ENCODE measurements at places on chromosomes 16 and 17. TPM values are rescaled to one million over a fixed set of nuclear protein-coding genes. Genes with fewer than 3 reads are reported as not detected.

GRCh38 chr17:81608082-81608481 is 28.8 kb downstream of the NPLOC4 start:
- no peak for DNase-seq
- peak overlapping the region; percentile 64 for H3K27ac ChIP-seq
- no peak overlapping the region for H3K4me3 ChIP-seq
- H3K4me1 ChIP-seq, result peaks cover 16% of the 10 kb centered on the region

Gene PNPO
- total RNA-seq, result 31.5 TPM

GRCh38 chr16:70730031-70730430 is 44.2 kb upstream of the MTSS2 start:
- H3K4me1 ChIP-seq, result peaks cover 4% of the 10 kb centered on the region
- H3K27me3 ChIP-seq, result no peaks in the 10 kb centered on the region
- DNase-seq, result no peak

DNA sequence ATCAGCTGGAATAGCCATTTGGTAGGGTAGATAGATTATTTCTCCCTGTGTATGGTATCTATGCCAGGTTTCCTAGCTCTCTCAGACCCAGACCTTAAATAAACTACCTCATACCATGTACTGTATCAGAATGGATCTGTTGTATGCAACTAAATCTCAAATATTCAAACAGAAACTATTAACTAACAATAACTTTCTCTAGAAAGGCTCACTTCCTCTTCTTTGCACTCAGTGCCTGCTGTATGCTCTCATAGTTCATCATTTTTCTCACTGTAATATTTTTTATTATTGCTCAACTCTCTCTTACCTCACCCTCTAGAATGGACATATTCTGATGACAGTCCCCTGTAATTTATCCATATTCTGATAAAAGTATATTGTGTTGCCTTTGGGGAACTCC is 182.4 kb downstream of the TOX3 start:
- no peaks in the 10 kb centered on the region for H3K36me3 ChIP-seq
- H3K27ac ChIP-seq, result no peak overlapping the region
- H3K4me3 ChIP-seq, result no peak overlapping the region
- H3K4me1 ChIP-seq, result no peaks in the 10 kb centered on the region

DNA sequence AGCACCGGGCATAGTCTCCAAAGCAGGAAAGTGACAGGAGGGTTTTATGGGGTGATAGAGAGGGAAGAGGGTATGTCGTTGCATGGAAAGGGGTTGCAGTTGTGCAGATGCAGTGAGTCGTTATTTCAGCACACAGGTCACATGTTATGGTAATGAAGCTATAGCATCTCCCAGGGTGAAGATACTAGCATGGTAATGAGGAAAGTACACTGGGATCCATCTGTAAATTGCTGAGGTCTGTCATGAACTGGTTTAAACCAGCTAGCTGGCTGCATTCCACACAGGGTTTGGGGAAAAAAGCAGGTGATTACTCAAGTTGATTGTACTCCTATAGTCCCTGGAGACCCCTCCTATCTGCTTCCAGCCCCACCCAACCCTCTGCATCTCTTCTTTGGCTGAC is 11.7 kb downstream of the COX11 start:
- peaks cover 27% of the 10 kb centered on the region for H3K36me3 ChIP-seq
- H3K27ac ChIP-seq, result no peak overlapping the region
- H3K27me3 ChIP-seq, result no peaks in the 10 kb centered on the region

GRCh38 chr17:81952792-81953228 is 5.8 kb upstream of the MYADML2 start:
- no peak overlapping the region for H3K4me3 ChIP-seq
- no peak overlapping the region for H3K27ac ChIP-seq
- peak; percentile 48 for DNase-seq
- no peaks in the 10 kb centered on the region for H3K36me3 ChIP-seq
- no peaks in the 10 kb centered on the region for H3K4me1 ChIP-seq
- H3K27me3 ChIP-seq, result no peaks in the 10 kb centered on the region

- H3K4me3 ChIP-seq, result no peak overlapping the region
- no peaks in the 10 kb centered on the region for H3K27me3 ChIP-seq
These were observed 172.5 kb downstream of the COPRS start for GRCh38 chr17:31686495-31686894.

DNA sequence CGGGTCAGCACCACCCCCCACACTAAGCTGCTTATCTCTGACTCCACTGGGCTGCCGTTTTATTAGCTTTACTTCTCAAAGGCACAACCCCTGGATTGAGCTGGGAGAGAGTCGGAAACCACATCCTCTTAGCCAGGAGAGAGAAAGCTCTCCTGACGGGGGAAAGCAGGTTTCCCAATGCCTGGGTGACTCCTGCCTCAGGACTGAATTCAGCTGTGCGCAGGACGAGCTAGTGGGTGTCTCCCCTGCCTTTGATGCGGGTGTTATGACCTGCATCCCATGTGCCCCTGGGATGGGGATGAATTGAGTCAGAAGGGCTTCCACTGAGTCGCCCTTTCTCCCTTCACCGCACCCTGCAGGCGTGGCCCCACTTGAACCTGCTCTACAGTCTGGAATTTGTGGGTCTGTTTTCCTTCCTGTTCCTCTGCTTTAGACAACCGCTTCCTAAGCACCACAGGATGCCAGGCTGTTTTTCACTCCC is 819.2 kb upstream of the EEF2KMT start:
- no peaks in the 10 kb centered on the region for H3K27me3 ChIP-seq
- H3K27ac ChIP-seq, result no peak overlapping the region
- DNase-seq, result no peak
- H3K4me1 ChIP-seq, result no peaks in the 10 kb centered on the region

DNA sequence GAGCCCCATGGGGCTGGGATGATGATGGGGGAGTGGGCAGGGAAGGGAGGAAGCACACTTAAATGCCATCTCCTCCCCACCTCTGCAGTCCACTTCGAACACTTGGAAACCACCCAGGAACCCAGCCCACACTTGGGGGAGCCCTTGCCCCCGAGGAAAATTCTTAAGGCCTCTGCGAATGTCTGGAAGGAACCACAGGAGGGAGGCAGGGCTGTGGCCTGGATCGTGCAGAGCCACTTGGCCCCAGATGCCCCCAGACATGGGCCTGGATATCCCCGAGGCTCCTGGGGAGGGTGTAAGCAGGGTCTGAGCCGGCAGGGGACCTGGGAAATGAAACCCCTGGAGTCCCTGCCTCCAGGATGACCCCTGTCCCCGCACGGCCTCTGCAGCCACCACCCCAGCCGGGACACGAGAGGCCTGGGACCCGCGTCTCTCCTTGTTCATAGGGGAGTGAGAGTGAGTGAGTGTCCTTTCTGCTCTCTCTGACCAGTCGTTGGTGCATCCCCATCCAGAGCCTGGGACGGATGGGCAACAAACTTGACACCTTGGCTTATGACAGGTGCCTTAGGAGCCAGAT is 11.8 kb upstream of the MTSS2 start:
- no peak overlapping the region for H3K4me3 ChIP-seq
- no peak overlapping the region for H3K27ac ChIP-seq
- H3K36me3 ChIP-seq, result peaks cover 4% of the 10 kb centered on the region
- H3K27me3 ChIP-seq, result no peaks in the 10 kb centered on the region

GRCh38 chr17:49502254-49502653 is 7.2 kb downstream of the NGFR start:
- H3K4me3 ChIP-seq, result no peak overlapping the region
- H3K36me3 ChIP-seq, result no peaks in the 10 kb centered on the region
- DNase-seq, result no peak
- H3K4me1 ChIP-seq, result peaks cover 2% of the 10 kb centered on the region

DNA sequence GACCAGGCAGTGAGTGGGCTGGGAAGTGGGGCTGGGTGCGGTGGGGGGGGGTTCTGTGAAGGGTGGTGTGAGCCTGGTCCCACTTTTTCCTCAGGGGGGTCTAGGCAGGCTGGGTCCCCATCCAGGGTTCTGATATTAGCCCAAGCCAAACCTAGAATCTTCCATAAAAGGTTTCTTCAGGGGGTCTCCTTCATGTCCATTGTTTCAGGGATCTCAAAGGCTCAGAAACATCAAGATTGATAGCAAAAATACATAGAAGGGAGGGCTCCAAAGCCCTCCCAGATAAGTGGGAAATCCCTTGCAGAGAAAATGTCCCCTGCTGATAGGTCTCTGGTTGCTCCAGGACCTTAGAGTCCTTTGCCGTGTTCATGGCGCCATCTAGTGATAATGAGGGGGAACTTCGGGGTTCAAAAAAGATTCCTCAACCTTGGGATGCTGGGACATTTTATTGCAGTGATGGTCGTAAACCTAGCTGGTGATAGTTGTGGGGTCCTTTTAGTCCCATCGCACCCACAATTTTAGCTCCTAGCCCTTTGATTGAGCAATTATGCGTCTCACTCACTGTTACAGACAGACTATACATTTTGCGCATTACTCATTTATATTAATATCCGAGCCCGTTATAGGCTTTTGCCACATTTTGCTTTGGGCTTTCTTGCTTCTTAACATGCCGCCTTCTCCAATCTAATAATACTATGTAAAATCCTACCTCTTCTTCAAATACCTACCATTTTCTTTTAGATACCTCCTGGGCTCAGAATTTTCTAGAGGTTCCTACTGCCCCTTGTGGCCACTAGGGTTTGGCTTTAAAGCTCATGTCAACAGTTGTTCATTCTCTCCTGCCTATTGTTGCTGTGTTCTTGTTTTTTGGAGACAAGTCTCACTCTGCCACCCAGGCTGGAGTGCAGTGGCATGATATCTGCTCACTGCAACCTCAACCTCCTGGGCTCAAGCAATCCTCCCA is 35.1 kb downstream of the IGF2BP1 start:
- H3K4me3 ChIP-seq, result peak overlapping the region; percentile 27
- H3K27ac ChIP-seq, result no peak overlapping the region
- peak; percentile 95 for DNase-seq
- no peaks in the 10 kb centered on the region for H3K36me3 ChIP-seq

Gene CRYM
- 4.1 TPM for total RNA-seq

Gene PRSS8
- not detected for total RNA-seq

GRCh38 chr17:70955441-70955840 is 786.1 kb downstream of the KCNJ2 start:
- H3K27ac ChIP-seq, result no peak overlapping the region
- no peak for DNase-seq
- H3K4me3 ChIP-seq, result no peak overlapping the region
- H3K4me1 ChIP-seq, result no peaks in the 10 kb centered on the region

Gene TPSAB1
- not detected for total RNA-seq

DNA sequence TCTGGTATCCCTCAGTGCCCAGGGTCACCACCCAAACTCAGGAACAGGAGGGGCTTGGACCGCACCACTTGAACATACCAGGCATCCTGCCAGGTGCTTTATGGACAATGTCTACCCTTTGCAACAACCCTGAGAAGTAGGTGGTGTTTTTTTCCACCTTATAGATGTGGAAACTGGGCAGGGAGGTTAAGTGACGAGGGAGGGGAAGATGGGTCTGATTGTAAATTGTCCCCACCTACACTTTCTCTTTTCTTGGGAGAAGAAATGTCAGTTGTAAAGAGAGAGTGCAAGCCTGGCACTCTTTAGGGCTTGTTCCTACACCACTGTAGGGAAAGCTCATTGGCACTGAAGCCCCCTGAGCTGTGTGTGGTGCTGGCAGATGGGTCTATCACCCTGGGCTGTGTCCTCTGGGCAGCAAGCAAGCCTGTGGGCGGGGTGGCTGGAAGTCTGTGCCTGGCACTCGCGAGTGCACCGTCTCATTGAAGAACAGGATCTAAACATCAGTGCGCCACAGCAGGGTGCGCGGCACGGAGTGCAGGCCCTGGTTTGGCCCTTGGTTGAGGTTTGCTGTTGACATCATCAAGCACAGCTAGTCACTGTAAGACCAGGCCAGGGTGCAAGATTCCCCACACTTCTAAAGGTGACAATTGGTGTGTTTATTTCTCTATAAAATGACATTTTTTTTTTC is 15.1 kb downstream of the NOD2 start:
- no peak for DNase-seq
- no peaks in the 10 kb centered on the region for H3K36me3 ChIP-seq
- H3K4me1 ChIP-seq, result no peaks in the 10 kb centered on the region
- no peak overlapping the region for H3K4me3 ChIP-seq
- peaks cover 3% of the 10 kb centered on the region for H3K27me3 ChIP-seq
- no peak overlapping the region for H3K27ac ChIP-seq

DNA sequence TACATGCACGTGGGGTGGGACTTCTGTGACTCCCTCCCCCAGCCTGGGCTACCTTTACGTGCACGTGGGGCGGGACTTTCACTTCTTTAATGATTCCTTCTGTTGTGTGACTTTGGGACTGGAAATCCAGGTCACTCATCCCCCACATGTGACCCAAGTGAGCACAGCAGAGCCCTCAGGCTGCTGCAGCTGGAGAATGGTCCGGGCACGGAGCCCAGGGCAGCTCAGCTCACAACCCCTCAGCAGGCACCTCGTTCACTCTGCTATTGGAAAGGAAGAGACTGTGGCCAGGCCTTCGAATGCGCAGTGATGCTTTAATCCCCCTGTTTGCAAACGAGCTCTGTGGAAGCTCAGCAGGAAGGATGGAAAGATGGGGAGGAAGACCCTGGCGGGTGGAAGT is 14.7 kb downstream of the DBNDD1 start:
- no peaks in the 10 kb centered on the region for H3K27me3 ChIP-seq
- no peaks in the 10 kb centered on the region for H3K36me3 ChIP-seq
- H3K4me1 ChIP-seq, result no peaks in the 10 kb centered on the region
- DNase-seq, result no peak
- no peak overlapping the region for H3K27ac ChIP-seq
- H3K4me3 ChIP-seq, result no peak overlapping the region

Gene SNAI3
- total RNA-seq, result not detected

Gene ARSG
- total RNA-seq, result 7.6 TPM

Gene KRTAP4-9
- not detected for total RNA-seq

Gene CTF1
- total RNA-seq, result 2.9 TPM

DNA sequence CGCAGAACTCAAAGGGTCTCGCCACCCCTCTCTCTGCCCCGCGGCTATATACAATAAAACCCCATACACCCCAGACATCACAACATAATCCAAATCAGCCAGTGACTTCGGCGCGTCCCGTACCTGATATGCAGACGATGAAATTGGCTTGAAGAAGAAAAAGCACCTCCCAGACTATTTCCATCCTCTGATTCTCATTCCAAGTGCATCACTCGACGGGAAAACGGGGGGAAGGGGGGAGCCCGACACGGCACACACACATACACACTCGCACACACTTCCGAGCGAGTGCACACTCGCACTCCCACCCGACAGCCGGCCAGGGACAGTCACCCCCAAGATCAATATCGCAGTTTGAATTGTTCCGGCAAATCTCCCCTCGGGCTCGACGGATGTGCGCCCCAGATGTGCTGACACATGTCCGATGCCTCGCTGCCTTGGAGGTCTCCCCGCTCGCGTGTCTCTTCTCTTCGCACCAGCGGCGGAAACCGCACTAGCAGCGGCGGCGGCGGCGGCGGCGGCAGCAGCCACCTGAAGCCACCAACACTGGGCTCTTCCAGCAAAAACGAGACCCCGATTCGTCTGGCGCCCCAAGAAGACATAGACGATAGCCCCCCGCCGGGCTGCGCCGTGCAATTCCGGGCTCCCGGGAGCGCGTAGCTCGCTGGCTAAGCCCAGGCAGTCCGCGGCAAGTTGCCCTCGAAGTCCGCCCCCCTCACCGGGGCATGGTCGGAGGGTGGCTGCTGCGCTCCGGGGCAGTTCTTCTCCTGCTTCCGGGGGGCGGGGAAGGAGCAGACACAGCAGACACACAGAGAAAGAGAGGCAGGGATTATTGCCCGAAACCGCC is 688 bp downstream of the CA10 start:
- H3K27me3 ChIP-seq, result peaks cover 6% of the 10 kb centered on the region
- H3K4me3 ChIP-seq, result no peak overlapping the region
- H3K4me1 ChIP-seq, result no peaks in the 10 kb centered on the region
- DNase-seq, result no peak

Gene TLCD1
- total RNA-seq, result 4.0 TPM

Gene RGS11
- 0.59 TPM for total RNA-seq

GRCh38 chr17:559551-560431 is 154.8 kb downstream of the VPS53 start:
- peaks cover 15% of the 10 kb centered on the region for H3K36me3 ChIP-seq
- no peaks in the 10 kb centered on the region for H3K27me3 ChIP-seq
- H3K27ac ChIP-seq, result peak overlapping the region; percentile 94
- peaks cover 36% of the 10 kb centered on the region for H3K4me1 ChIP-seq
- peak overlapping the region; percentile 2 for H3K4me3 ChIP-seq

Gene HSD17B1
- total RNA-seq, result 1.1 TPM

Gene NOS2
- not detected for total RNA-seq

Gene ABCA8
- 36.2 TPM for total RNA-seq
